ENCODE measurements at places on chromosomes 1 and 21.

DNA sequence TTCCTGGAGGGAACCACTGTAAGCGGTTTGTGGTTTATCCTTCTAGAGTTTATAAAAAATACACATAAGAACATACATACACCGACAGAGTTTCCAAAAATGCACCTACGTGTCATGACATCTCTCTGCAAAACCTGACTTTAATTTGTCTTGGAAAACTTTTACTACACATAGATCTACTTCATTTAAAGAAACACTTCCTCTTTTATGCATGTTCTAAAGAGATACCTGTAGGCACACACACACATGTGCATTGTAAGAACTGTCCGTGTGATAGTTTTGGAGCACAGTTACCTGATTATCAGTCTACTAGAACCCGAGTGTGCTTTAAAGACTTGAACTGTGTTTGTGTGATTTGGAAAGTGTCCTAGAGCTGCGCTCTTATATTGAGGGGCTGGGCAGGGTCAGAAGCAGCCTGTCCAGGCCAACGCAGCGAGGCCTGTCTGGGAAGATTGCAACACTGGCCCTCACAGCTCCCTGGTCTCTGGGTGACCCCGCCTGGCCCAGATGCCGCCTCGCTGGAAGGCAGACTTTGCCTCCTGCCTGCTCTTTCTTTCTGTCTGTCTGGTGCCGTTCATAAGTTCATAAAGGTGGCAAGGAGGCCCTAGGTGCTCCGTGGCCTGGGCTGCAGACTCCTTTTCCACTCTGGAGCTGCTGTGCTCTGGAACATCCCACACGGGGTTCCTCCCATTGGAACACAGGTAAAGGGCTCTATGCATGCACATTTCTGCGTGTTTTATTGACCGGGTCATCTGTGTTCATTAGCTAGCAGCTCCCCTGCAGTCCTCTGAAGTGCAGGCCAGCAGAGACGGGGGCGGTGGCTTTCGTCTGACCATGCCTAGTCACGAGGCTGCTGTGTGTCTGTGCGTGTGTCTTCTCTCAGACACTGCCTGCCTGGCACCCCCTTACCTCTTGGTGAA is 46.3 kb downstream of the AGPAT3 start:
- DNase-seq, result no peak

- no peak for DNase-seq
Measured at GRCh38 chr1:45883658-45884057, 80.2 kb downstream of the MAST2 start.

DNA sequence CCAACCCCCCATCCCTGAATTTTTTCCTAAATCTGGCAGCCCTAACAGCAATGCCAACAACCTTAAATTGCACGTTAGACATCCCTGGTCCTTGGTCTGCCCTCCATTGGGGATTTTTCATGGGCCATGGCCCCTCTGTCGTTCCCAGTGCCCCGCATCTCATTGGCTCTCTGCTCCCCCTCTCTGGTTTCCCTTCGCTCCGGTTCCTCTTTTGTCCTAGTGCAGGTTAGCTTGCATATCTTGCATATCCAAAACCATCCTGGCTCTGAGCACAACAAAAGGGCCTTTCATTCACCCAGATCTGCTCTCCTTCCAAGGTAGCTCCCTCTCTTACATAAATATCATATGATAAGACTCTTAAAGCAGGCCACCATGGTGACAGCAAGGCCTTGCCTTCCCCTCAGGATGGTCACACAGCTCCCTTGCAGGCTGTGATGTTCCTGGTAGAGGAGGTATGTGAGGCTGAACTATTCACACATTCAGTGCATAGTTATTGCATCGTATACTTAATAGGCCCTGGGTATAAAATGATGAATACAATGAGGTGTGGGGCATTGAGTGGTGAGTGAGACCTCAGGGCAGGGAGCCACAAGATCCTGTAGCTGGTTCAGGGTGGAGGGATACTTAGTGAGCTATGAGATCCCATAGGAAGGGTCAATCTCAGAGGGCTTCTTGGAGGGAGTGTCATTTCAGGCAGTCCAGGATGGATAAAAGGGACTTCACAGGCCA is 45.2 kb downstream of the TENT5C start:
- no peak for DNase-seq

- no peak for DNase-seq
Measured at GRCh38 chr1:43521756-43522155, 8.9 kb upstream of the PTPRF start.

DNA sequence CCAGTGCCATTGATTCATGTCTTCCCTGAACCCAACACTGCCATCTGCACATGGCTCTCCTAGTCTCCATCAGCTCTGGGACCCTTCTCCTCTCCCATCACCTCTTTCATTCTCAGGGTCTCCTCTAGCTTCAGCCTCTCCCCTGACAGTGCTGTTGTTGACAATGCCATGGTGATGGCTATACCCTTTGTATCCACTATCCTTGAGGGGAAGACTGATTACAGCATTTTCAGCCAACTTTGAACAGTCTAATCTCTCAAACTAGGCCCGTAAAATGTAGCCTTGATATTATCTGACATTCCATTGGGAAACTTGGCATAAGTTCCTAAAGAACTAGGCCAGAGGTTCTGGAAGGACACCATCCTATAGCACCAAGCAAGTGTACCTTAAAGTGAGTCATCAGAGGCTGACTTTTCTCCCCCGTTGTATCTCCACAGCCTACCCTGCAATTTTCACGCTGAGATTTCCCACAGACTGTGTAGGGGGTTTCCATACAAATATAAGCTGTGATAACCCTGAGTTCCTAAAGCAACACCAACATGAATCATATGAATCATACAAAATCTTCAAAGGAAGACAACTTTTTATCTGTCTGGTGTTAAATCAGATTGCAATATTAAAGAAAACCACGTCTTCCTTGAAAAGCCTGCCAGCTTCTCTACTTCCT is 5.8 kb downstream of the HAO2 start:
- no peak for DNase-seq

DNA sequence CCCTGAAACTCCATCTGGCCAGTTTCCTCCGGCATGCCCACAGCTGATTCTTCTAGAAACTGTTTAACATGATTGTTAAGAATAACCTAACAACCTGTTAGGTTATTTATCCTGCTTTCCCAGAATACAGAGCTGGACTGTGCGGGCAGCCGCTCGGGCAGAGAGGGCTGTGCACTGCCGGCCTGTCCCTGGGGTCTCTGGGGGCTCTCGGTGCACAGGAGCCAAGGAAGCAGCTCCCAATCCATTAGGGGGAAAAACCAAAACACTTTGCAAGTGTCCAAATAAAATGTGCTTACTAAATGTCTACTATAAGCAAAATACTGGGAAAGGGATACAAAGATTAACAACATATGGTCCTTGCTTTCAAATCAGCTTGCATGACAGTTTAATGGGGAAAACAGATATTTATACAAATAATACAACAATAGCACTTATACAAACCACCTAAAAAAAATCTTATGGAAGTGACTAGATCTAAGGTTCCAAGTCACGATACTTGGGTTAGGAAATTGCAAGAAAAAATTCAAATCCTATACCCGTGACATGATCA is 50.7 kb downstream of the HLCS start:
- no peak for DNase-seq
